ENCODE measurements at places on chromosomes 13 and 19. TPM values are rescaled to one million over a fixed set of nuclear protein-coding genes. Genes with fewer than 3 reads are reported as not detected.
A peak's percentile ranks its signal among the peaks of the same experiment; 100 is the strongest.

DNA sequence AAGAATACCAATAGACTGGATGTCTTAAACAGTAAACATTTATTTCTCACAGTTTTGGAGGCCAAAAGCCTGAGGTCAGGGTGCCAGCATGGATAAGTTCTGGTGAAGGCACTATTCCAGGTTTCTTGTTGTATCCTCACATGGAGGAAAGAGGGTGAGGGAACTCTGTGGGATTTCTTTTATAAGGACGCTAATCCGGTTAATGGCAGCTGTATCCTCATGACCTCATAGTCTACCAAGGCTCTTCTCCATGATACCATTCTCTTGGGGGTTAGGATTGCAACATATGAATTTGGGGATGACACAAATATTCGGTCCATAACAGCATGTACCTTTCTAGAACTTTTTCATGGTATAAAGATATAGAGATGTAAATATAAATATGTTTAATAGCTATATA is 412.0 kb downstream of the LMO7 start:
- no peak for DNase-seq

DNA sequence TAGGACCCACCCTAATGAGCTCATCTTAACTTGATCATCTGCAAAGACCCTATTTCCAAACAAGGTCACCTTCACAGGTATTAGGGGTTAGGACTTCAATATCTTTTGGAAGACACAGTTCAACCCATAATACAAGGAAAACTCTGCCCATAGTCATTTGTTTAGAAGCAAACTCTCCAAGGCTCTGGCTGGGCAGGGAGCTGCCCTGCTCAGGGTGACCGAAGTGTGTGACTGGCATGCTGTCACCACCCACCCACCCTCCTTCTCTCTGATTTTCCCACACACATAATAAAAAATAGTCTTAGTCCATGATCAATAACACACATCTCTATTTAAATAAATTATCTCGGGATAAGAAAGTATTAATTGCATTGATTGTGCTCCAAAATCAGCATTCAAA is 161.1 kb downstream of the KCTD15 start:
- no peak for DNase-seq

DNA sequence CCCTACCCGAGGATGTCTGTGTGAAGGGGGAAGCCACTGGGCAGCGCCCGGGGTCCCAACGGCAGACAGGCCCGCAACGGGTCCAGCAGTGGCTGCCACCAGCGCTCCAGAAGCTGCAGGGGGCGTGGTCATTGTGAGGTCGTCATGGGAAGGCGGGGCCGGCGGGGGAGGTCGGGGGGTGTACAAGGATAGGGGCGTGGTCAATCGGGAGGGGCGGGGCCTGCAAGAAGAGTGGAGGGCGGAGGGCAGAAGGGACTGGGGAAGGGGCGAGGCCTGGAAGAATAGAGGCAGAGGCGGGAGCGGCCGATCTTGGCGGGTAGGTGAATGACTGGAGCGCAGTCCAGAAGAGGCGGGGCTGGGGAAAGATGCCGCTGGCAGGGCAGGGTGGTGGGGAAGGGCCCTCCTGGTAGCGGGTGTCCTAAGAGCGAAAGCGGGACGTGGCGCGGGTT is 4.4 kb downstream of the FUZ start:
- peak; percentile 97 for DNase-seq

ZNF534 gene
- not detected for total RNA-seq

HTR2A gene
- 0.16 TPM for total RNA-seq

DNA sequence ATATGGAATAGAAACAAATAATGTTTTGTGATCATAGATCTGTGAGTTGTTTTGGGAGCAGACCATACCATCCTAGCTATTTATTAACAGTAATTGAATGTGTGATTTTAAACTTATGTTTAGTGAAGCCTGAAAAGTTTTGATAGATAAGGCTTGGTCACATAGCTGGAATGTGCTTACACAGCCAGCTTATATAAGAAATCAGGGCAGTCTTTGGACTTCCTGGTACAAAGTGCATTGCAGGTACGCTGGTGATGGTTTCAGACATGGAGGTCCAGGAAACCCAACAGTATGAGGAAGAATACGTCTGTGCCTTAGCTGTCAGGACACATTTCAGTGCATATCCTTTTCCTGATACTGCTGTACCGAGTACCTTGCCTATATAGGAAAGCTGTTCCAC is 2316.2 kb upstream of the PCDH20 start:
- no peak for DNase-seq

DNA sequence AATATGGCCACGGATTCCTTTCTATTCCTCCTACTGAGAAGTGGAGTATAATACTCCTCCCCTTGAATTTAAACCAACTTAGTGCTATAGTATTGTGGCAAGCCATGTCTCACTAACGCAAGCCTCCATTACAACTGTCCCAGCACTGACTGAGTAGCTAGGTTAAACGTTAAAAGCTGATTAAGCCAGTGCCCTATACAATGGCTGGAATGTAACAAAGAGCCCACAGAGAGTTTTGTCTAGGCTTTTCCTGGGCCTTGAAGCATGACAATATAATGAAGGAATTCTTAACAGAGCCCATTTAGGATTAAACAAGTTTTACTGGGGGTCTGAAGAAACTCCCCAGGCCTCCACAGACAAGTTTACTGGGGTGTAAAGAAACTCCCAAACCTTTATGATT is 254.5 kb upstream of the DACH1 start:
- DNase-seq, result no peak

DNA sequence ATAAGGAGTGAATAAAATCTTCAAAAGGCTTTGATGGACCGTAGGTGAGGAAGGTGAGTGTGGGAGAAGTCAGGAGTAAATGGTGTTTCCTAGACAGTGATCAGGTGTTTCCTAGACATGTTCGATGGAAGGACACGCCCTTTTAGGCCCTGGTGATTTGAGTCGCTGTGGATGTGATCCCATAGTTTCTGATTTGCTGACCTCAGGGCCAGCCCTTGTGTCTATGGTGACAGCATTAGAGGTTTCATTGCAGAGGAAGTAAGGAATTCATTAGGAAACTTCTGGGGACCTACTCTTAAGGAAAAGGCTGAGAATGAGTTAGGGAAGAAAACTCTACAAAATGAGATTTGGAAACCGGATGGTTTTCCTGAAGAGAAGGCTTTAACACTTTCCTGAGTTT is 31.5 kb upstream of the RNF113B start:
- DNase-seq, result no peak

GRCh38 chr13:42000846-42001245 is 39.9 kb upstream of the VWA8 start:
- no peak for DNase-seq

DNA sequence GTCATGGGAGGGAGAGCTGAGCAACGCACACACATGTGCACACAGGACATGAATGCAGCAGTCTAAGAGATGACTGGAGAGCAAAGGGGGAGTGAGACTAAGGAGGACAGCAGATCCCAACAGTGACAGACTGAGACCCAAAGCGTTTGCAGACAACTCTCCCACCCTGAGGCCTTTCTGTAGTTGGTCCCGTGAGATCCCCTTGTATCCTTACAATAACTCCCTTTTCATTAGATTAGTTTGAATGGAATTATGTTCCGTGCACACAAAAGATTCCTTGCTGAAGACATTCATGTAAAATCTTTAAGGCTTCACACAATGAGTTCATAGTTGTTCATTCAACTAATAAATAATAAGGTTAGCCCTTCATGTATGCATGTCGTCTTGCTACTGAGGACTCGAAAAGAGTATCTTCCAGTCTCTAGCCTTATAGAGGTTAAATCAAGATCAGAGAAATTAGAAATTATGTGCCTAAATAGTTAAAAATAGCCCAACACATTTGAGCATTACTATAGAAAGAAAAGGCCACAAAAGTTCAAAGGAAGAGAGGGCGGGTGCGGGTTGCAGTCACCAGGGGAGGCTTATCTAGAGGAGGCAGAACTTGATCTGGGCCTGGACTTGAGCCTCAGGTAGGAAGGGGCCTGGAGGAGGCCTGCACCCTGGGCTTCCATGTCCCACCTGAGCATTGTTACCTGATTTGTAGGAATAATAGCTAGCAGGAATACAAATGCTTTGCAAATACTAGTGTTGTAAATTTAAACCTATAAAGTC is 3.1 kb upstream of the GTF3A start:
- DNase-seq, result no peak

DNA sequence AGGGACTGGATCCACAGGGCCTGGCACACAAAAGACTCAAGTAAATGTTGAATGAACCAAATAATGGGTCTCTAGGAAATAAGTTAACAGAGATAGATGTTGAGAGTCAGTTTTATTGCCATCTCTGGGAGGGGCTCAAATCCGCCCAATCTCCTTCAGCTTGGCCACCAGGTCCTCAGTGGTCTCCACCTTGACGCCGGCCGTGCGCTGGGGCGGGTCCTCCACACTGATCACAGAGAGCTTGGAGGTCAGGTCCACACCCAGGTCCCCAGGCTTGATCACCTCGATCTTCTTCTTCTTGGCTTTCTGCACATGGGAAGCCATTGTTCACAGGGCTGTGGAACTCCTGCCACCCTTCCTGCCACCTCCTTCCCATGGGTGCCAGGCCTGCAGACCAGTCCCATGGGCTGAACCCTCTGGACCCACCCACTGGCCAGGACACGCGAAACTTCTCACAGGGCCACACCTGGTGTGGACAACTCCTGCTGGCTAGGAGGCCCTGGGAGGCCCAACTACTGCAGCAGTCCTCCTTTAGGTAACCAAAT is 3.2 kb upstream of the VSIG10L start:
- no peak for DNase-seq

IRGC gene
- not detected for total RNA-seq

DNA sequence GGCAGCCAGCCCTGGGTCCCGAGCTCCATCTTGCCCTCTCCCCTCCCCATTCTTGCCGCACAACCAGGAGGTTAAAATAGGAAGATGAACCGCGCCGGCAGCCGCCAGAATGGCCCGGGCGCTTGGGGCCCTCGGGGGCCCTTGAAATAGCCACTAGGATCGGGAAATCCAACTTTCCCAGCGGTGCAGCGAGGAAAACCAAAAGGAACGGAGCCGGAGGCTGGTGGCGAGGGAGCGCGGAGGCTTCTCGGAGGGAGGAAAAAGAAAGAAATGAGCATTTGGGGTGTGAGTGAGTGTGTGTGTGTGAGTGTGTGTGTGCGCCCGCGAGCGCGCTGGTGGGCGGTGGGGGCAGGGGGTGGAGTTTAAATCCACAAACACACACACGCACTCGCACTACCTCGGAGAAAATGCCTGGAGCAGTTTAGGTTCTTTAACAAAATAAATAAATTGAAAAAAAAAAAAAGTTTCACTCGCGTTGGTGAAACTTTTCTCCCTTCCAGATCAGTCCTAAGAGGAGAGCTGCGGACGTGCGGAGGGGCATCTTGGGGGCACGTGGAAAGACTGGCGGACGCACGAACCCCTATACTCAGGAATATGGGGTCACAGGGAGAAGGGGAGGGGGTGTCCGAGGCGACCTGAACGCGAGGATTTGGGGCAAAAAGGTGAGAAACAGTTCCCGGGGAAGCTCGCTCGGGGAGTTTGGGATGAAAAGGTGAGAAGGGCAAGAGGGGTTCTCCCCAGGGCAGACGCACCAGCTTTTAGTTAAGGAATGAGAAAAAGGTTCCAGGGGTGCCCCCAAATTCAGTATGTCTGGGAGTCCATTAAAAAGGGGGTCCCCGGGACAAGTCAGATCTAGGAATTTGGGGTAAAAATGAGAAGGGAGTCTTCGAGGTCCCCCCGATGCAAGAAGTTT is 1.3 kb downstream of the RFX2 start:
- peak; percentile 66 for DNase-seq

SYT5 gene
- not detected for total RNA-seq

- DNase-seq, result no peak
Measured at GRCh38 chr13:41413872-41414271, 43.5 kb upstream of the RGCC start.

RB1 gene
- total RNA-seq, result 26.5 TPM

DNA sequence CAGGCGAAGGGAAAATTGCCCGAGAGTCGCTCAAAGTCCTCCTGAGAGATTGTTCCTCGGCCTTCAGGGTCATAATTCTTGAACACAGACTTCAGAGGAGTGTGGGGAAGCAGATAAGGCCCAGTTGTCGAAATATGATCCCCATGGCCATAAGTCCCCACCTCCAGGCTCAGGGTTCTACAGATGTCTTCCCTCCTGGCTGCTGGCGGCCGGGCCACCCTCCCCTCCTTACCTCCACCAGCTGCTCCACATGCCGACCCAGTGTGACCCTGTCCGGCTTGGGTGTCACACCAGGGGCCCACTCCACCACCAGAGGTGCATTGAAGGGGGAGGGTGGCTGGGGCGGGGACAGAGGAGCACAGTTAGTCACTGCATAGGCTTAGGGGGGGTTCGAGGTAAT is 10.1 kb downstream of the FAM98C start:
- no peak for DNase-seq

- DNase-seq, result no peak
Measured at GRCh38 chr13:61187471-61187870, 228.2 kb downstream of the PCDH20 start.
